ENCODE measurements at places on chromosomes 1 and 21.

DNA sequence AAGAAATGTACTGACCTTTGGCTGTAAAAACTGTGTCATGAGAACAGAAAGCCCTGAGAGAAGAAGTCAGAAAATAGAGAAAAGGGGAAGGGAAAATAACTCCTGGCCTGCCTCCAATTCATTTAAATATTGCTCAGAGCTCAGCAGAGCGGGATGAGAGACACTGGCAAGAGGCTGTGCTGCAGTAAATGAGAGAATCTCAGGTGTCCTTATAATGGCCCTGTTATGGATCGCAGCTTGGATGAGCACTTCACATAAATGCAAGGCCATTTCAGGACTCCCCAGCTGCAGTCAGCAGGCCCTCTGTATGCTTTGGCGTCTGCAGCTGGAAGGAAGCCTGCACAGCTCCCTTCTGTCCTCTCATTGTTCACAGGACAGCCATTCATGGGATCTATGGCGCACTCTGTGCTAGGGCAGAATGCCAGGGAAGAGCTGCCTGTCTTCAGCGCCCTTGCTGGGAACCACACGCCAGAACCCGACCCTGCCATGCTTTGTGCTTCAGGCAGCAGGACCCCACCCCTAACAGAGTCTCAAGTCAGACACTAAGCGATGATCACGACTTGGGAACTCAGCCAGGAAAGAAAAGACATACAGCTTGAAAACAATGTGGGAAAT is 20.7 kb upstream of the ABCB10 start:
- peak; percentile 20 for DNase-seq

DNA sequence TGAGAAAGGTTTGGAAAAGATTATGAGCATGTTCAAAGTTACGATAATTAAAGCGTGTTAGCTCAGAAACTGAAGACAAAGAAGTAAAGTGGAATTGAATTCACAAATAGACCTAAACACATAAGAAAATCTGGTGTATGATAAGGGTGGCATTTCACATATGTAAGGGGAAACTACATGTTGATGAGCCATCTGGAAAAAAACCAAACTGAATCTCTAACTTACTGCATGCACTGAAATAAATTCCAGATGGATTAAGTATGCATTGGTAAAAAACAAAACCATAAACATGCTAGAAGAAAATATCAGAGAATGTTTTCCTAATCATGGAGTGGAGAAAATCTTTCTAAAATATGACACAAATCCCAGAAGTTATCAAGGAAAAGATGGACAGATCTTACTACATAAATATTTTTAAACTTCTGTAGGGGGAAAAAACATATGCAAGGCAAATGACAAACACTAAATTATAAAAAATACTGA is 34.0 kb upstream of the CTPS1 start:
- no peak for DNase-seq

DNA sequence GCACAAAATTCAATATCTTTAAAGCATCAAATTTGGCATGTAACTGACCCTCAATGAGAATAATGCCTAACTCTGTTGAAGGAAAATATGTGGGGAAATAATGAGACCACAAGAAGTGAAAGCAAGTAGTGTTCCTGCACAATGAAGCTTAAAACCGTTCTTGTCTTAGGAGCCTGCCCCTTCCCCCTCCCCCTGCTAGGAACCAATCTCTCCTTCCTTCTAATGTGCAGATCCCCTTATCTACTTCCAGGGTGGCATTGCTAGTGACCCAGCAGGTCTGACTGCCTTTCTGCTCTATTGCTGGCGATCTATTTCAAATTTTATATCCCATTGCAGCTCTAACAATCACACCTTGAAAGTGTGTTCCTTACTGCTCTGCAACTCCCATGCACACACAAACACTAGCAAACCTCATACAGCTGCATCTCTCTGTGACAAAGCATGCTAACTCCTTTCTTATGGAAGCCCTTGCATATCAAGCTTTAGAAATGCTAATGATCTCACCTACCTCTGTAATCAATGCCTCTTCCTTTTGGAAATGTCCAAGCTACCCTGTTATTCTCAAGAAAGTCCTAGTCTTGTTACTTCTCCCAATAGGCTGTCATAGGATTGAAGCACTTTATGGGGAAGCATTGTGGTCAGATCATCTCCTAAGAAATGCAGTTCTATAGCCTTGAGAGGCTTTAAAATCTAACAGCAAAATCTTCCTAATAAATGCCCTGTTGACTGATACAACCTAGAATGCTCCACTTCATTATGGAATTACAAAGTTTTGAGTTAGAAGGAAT is 26.5 kb downstream of the BCL9 start:
- DNase-seq: no peak

DNA sequence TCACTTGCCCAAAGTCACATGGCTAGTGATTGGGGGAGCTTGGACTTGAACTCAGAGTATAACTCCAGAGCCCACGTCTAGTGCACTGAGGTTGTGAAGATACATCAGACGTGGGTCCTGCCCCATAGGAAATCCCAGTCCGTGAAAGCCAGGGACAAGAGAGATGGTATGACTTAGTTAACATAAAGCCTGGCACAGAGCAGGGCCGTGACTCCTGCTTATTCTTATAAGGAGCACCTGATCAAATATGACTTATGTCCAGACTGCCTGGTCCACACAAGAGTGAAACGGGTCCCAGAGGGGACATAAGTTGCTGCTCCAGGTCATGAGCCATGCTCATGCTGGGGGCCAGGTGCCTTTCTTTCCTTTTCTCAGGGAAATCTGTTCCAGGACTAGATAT is 166.3 kb upstream of the USP24 start:
- no peak for DNase-seq

- no peak for DNase-seq
Measured at GRCh38 chr1:201212056-201212455, 21.4 kb downstream of the IGFN1 start.

DNA sequence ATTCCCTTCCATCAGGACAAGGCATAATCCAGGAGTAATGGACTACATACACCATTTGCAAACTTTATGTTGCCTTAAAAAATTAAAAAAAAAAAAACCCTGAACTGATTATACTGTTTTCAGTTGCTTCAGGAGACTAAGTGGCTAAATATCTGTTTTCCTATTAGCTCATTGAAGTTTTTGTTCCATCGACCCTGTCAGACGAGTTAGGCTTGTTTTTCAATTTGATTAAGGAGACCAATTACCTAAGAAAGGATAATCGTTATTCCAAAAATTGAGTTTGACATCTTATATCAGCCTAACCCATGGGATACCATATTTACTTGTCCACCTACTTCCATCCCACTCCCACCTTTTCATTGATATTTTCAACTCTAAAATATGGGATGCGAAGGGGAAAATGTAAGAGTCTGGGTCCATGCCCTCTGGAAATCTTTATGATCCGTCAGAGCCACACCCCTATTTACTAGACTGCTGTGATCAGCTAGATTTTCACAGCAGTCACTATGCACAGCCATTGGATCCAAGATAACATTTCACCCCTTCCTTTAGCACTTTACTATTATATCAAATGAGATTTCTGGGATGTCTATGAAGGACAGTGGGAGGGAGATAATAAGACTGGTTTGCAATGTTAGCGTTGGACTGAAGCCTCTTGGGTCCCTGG is 41.0 kb downstream of the IL12RB2 start:
- no peak for DNase-seq

DNA sequence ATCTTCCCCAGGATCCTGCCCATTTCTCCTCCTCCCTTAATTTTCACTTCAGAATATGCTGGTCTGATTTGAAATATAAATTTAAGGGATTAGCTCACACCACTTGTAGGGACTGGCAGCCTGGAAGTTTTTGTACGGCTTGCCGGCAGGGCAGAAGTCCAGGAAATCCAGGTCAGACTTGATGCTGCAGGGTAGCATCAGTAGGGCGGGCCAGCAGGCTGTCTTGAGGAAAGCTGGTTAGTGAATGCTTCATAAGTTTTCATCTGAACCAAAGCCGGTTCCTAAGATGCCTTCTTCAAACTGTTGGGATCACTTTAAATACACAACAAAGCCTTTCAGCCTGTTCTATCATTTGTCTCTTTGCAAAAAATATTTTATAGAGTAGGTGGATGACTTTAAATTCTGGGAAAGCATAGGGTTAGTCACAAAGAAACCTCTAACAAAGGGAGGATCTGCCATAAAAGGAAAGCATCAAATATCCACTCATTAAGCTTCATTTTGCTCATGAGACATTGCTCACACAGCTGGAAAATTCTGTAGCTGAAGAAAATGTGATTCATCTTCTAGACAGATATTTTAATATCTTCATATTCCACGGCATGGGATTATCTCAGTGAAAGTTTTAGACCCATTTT is 90.7 kb upstream of the GFI1 start:
- DNase-seq: peak; percentile 52

GRCh38 chr1:53137729-53138128 is 4.7 kb downstream of the SLC1A7 start:
- DNase-seq: no peak

- DNase-seq: no peak
Measured at GRCh38 chr1:235058695-235059094, 69.9 kb downstream of the TOMM20 start.

DNA sequence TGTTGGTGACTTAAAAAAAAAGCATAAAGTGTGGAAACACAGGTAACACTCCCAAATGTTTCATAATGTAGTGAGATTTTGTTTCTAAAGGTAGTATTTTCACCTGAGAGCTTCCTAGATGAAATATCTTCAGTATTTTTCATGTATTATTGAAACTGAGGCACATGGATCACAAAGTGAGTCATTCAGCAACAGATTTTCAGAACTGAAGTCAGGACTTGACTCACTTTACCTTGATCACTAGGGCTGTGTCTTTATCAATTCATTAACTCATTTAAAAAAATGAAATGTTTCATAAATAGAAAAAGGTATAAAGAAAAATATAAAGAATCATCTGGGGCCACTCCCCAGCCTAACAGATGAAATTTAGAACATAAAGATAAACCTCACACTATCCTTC is 66.5 kb upstream of the RCC1 start:
- DNase-seq: no peak

DNA sequence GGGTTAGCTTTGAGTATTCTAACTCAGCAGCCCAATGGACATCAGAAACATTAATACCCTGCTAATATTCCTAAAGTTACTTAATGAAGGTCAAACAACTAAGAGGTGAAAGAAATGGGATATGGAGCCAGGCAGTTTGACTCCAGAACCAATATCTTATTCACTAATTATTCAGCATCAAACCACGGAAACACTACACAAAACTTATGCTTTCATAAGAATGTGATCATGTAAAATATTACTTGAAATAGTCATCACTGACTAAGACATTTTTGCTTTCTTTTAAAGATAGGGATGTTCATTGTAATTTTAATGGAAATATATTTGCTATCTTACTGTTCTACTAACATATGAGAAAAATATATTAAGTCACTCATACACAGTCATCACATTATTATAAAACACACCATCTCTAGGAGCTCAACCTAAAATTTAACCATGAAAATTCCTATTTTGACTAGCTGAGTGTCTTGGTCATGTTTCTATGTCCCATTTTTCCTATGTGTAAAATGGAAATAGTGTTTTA is 240.9 kb downstream of the KCTD3 start:
- peak; percentile 59 for DNase-seq

DNA sequence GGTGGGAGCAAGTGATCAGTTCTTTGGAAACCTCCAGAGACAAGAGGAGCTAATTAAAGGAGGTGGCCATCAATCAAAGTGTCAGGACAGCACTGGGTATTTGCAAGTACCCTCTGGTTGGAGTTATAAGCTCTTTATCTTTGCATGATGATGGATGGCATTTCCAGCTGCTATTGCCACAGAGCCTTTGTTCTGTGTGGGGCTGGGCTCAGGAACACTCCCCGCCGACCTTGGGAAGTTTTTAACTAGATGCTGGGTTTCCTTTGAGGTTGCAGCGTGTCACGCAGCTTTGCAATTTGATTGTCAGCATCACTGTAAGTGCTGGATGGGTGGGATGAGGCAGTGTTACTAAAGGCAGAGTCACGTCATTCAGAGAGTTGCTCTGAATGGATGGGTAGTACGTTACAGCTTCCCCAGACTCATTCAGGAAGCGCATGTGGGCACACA is 68.9 kb downstream of the CNIH3 start:
- peak; percentile 40 for DNase-seq

DNA sequence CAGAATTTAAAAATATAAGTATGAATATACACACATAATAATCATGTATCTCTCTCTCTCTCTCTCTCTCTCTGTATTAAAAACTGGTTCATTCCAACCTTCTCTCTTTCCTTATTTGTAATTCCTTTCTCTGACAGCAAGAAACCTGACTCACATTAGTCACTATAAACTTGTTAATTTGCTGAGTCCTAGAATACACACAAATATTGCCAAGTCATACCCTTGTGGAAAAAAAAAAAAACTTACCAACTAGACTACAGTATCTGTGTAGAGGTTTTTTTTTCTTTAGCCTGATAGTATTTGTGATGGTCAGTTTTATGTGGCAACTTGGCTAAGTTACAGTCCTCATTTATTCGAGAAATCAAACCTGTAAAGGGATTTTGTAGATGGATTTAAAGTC is 26.3 kb upstream of the NHLH2 start:
- no peak for DNase-seq

Data from fibroblast of skin of right biceps (primary cell).